ENCODE measurements at places on chromosomes 4 and X.

DNA sequence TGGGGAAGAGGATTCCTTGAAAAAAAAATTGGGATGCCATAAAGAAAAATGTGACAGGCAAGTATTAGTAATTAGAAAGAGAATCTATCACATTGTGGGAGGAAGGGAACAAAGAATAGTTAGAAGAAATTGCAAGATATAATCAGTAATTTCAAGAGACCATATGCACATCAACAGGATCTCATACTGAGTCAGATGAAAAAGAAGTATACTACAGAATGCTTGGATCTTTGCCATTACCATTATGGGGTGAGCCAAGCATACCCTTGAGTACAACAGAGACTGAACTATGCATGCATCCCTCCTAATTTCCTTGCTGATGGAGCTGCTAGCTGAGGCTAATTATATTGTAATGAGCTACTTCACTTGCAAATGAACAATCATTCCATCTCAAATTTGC lies 287.6 kb downstream of the PAPSS1 start:
- peak; percentile 17 for DNase-seq

GRCh38 chrX:39835776-39836175 lies 262.0 kb downstream of the BCOR start:
- no peak for DNase-seq

DNA sequence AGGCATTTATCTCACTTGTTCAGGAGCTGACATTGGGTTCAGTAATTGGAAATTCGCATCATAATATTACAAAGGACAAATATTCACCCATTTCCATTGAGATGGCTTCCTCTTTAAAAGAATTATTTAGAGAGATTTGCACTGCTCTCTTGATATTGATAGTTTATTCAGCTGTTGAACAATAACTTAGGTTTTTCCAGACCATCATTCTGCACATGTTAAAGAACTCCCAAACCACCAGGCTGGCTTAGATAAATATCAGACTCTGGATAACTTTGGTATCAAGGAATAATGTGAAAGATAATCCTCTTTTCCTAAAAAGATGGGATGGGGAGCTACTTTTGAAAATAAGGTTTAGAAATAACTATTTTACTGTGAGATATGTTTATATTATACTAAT lies 154.0 kb downstream of the GASK1B start:
- no peak for DNase-seq

- DNase-seq, result no peak
These were observed 100.9 kb upstream of the GUCY1A1 start for GRCh38 chr4:155565776-155566175.

DNA sequence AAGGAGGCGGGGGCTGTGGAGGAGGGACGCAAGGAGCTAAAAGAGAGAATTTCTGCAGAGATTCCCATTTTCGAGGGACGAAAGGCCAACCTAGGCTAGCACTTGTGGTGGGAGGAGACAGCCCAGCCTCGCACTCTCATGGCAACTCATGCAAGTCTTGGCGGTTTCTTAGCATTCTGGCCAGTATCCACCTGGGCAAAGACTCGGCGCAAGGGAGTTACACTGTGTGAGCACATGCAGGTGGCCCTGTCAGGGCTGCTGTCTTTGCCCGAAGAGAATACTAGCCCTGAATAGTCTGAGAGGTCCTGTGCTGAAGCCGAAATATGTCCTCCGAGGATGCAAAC lies 15.5 kb downstream of the MCF2 start:
- no peak for DNase-seq

DNA sequence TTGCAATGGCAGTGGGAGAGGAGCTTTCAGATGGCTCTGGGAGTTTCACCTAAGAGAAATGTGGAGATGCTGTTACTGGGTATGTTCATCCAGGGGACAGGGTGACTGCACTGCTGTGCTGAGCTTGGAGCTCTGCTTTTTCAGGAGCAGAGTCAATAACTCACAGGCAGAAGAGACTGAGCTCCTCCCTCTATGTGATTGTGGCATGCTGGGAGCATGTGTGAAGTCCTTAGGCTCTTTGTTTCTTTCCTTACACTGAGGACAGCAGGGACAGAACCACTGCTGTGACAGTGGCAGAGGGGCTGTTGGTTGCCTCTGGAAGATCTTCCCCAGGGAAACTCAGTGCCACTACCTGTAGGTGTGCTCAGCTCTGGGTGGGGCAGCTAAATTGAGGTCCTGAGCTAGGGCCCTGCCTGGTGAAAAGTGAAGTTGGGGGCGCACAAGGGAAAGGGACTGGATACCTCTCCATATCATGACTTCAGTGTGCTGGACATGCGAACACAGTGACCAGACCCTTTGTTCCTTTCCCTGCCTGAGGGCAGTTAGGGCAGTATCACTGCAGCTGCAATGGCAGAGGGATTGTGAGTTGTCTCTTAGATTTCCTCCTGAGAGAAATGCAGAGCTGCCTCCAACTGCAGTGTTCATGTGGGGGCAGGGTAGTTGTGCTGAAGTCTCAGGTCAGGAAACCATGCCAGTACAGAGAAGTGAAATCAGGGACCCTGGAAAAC lies 156.7 kb downstream of the TENT5D start:
- no peak for DNase-seq

DNA sequence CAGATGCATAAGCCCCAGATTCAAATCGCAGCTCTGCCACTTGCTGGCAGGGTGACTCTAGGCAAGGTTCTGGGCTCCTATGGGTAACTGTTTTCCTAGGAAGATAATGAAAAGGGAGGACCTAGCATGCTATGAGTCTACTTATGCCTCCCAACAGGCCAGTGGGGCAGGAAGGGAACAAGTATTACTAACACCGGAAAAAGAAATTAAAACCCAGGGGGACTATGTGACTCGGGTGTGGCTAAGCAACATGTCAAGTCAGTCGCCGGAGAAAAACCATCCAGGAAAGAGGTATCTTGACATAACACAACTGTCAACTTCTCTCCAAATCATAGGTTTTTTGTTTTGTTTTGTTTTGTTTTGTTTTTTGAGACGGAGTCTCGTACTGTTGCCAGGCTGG lies 45.5 kb upstream of the RBPJ start:
- DNase-seq, result no peak

GRCh38 chrX:1807301-1807731 lies 192.5 kb downstream of the ASMT start:
- DNase-seq, result no peak

Measured in fibroblast of skin of left biceps (primary cell).